ENCODE measurements at places on chromosomes 6 and 20. TPM values are rescaled to one million over a fixed set of nuclear protein-coding genes. Genes with fewer than 3 reads are reported as not detected.

Gene TPX2
- 112 TPM for total RNA-seq

Gene TREM1
- not detected for total RNA-seq

DNA sequence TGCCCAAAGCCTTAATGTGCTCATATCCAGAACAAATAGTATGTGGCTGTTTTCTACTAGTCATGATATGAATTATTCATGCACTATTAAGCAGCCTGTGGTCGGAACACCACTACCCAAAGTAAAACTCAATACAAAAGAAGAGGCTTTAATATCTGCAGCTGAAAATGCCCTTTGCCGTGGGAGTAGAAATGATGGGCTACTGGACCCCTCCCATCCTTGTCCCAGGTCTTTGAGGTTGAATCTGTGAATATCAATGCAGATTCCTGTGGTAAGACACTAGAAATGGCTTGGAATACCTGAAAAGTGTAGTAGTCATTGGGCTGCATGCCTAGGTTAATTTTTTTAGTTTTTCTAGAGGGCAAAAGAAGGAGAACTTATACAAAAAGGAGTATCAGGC is 303.7 kb downstream of the TBC1D7 start:
- no peak for DNase-seq

GRCh38 chr6:107957308-107957908 is 600 bp downstream of the SEC63 start:
- DNase-seq = peak; percentile 83

- DNase-seq = no peak
Measured at GRCh38 chr6:63560801-63561287, 11.4 kb upstream of the LOC128125822 start.

- DNase-seq = peak; percentile 33
Measured at GRCh38 chr6:5379647-5380242, 118.4 kb downstream of the FARS2 start.

DNA sequence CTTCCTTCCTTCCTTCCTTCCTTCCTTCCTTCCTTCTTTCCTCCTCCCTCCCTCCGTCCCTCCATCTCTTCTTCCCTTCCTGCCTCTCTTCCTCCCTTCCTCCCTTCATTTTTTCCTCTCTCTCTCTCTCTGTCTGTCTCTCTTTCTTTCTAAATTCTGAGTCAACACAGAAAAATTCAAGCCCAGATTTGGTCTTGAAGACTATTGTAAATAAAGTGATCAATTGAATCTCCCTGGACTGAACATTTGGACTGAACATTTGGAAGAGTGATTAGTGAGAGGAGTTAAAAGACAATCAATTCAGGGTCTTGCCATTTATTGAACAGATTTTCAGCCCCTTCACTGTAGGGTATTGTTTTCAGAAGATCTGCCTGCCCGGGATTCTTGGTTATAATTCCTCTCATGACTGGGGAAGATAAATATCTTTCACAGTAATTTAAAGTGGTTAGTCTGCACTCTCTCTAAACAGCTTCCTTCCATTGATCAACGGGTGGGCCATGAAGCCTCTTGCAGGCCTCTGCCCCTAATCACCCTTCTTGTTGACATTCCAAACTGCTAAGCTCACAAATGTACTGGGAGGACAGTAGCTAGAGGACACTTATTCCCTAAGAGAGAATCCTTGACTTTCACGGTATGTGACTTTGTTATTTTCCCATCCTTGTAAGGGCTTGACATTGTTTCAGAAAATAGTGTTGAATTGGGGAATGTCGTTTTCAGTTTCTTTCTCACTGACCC is 101.7 kb upstream of the BMP2 start:
- DNase-seq = no peak

DNA sequence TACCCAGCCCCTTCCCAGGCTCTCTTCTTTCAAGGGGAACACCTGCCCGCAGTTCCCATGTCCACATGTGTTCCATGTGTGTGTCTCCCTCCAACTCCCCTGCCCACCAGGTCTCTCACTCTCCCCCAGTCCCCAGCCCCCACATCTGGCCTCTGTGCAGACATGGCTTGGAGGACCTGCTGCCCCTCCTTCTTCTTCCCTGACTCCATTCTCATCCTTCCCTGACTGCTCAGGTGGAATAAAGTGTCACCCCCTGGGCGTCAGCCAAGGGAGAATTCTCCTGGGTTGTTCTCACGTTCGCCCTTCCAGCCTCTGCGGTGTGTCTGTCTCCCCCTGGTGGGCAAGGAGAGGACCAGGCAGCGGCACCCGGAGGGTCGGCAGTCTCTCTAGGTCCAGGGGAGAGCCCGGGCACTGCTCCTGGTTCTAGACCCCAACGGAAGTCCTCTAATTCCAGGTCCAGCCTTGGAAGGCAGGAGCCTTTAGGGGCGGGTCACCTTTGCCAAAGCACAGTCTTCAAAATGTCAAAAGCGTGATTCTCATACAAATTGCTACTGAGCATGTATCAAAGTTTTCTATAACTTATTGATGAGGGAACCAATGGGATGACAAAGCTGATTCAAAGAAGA is 50.5 kb downstream of the EBF4 start:
- peak; percentile 77 for DNase-seq

- peak; percentile 34 for DNase-seq
Measured at GRCh38 chr6:13666194-13667105, 45.2 kb downstream of the RANBP9 start.

- DNase-seq = peak; percentile 8
Measured at GRCh38 chr6:35729722-35730121, 7.1 kb upstream of the ARMC12 start.

DNA sequence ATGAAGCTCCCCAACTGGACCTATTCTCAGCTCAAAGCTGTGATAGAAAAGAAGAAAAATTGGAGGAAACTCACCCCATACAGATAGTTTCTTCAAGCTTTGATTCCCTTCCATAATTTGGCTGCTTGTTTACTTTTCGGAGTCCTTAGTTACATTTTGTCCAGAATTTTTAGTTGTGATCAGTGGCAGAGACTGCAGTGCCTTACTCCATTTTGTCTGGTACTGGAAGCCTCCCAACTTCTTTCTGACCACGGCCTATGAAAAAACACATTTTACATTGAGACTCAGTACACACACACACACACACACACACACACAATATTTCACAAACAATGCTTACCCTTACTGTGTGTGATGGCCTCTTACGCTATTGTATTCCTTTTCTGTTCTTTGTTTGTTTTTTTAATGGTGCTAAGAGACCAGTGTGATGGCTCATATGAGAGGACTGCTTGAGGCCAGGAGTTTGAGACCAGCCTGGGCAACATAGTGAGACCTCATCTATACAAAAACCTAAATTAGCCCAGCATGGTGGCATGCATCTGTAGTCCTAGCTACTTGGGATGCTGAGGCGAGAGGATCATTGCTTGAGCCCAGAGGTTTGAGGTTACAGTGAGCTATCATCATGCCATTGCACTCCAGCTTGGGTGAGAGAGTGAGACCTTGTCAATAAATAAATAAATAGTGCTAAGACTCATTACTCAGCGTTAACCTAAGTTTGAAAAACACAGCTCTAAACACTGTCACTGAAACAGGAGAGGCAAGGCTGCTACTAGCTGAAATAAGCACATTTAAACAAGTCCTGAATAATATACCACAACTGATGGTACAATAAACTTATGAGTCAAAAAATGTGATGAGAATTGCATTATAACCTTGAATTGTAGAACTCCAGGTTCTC is 13.8 kb upstream of the RNF8 start:
- no peak for DNase-seq

Data from activated CD8-positive, alpha-beta T cell treated with anti-CD3 and anti-CD28 coated beads for 36 hours (primary cell).